ENCODE measurements at places on chromosomes 4 and X.

DNA sequence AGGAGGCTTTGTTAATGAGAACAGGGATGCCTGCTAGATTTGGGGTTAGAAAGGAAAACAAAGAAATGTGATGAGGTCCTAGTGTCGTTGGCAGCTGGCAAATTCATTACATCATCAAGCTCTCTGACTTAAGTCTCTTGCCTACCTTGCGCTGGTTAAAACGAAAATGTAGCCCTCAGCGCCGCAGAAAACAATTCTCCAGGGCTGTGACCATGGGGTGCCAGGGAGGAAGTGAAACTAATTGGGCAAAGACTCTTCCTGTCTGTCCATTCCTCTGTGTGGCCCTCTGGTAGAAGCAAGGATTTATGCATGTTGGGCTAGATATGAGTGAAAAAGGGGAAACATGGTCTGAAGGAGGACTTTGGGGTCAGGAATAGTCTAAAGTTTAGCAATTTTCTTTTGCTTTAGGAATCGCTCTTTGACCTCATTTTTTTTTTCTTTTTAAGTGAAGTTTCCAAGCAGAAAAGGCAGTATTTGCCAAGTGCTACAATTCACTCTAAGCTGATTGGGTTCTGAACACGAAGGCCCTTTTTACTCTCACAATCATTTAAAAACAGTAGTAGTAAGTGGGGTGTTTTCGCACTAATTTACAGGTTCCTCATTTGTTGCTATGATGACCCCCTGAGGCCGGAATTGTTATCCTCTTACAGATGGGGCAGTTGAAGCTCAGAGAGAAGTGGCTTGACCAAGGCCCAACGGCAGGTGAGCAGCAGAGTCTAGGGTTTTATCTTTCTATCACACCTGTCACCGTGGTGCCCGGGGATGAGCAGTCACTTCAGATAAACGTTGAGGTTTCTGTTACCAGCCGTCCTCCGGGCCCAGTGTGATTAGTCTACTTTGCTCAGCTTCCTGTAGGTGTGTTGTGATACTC, 27.3 kb upstream of the CHRNA9 start:
- DNase-seq = no peak

DNA sequence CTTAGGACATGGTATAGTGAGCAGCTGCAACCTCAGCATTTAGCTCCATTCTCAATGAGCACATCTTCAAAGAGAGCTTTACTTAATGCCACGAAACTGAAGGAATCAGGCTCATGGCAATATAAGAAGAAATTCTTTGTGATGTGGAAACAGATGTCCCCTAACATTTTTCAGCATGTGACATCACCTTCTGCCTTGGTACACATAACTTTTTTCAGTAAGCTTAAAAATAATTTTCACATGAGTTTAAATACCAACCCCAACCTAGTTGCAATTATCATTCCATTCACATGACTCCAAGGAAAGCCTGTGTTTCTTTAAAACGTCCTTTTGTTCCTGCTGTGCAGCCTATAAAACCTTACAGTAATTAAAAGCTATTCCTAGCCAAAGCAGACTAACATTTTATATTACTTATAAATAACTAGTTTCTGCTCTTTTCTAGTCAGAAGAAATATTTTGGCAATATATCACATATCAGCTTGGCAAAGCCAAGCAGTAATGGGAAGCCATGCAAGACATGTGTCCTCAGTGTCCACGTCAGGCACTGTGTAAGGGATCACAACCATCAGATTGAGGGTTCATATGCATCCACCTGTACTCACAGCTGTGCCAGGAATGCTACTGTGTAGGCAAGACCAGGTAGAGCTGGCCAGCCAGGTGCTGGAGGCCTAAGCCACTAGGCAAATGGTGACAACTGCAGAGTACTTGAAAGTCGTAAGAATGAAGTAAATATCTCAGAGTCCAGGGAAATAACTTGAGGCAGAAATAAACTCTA, 466.6 kb downstream of the INPP4B start:
- DNase-seq = no peak

GRCh38 chrX:53438174-53438831, 4.1 kb upstream of the HSD17B10 start:
- no peak for DNase-seq

- DNase-seq = no peak
These were observed 16.8 kb downstream of the MAN2B2 start for GRCh38 chr4:6591781-6592180.

GRCh38 chrX:118974088-118974907, at the start of gene LONRF3:
Gene LONRF3, plus strand, starts transcription at chrX:118974618. Its CDS starts 163 bp downstream, at chrX:118974781.
- no peak for DNase-seq

GRCh38 chr4:81549984-81550383, 78.3 kb upstream of the RASGEF1B start:
- no peak for DNase-seq

GRCh38 chrX:68632491-68632890, 15.0 kb upstream of the STARD8 start:
- DNase-seq = no peak

GRCh38 chr4:108777388-108777787, 14.5 kb upstream of the ETNPPL start:
- DNase-seq = no peak

DNA sequence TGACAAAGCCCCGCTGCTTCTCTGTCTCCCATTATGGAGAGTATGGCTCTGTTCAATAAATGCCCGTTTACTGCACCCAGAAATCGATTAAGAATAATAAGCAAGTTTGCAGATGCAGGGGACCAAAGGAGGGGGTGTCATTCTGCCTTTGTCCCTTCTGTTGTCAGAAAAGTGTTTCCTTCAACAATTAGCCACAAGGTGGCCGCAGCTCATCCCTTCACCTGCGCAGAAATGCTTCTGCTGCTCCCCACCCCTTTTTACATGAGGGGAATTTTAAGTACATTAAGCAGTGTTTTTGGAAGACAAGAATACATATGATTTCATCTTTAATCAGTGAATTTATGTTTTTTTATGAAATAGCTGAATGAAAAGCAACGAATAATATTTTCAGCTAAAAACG, 175.6 kb upstream of the ARX start:
- no peak for DNase-seq

DNA sequence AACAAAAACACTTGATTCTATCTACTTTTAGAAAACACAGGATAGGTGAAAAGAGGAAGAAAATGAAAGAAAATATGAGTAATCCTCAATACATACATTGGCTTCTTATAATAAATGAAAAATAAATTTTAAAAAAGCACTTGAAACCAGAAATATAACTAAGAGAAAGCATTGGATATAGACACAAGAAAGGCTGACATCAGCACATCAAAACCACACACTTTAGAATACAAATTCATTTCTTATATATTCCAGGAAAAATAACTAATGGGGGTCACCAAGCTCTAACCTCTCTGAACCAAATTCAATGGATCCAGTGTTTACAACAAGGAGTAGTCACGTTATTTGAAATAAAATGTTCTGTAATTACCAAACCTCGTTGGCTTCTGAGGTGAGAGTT, 133.5 kb downstream of the REELD1 start:
- no peak for DNase-seq

- no peak for DNase-seq
These were observed 1382.5 kb downstream of the C4orf33 start for GRCh38 chr4:130478406-130478805.

DNA sequence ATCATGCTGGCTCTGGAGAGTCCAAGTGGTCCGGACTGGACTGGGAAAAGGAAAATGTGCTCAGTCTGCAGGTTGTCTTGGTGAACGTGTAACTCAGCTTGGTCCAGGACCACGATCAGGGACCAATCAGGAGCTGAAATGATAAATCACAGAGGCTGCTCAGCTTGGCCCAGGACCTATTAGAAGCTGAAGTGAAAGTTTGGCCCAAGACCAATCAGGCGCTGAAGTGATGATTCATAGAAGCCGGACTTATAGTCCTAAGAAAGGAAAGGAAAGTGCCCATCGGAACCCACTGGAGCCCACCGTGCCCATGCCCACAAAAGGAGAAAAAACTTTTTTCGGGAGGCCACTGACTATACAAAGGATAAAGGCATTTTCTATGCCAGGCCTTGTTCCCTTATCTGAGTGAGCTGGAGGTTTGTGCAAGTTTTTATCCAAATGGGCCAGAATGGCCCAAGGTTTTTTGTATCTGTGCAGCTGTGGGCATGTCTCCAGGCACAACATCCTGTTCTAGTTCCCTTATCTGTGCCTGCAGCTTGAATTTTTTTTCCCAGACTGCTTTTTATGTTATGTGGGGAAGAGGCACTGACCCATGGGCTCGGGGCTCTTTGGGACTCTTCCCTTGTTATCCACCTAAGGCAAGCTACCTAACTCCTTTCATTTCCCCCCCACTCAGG, 194.4 kb downstream of the FAM133A start:
- no peak for DNase-seq

DNA sequence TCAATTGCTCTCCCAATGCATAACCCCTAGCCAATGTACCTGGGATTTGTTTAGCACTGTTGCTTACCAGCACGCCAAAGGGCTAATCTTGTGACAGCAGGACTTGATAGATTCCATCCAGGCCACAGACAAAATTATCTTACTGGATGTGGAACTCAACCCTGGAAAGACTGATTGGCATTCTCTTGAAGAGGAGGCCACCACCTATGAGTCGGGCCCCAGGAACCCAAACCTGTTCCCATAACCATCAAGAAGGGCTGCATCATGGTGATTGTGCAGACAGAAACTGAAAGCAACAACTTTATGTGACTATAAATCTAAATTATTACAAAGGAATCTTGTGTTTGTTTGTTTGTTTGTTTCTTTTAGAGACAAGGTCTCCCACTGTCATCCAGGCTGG, 19.9 kb upstream of the TMEM255A start:
- DNase-seq = no peak

- DNase-seq = no peak
These were observed 186.7 kb downstream of the PALLD start for GRCh38 chr4:168683595-168683994.

DNA sequence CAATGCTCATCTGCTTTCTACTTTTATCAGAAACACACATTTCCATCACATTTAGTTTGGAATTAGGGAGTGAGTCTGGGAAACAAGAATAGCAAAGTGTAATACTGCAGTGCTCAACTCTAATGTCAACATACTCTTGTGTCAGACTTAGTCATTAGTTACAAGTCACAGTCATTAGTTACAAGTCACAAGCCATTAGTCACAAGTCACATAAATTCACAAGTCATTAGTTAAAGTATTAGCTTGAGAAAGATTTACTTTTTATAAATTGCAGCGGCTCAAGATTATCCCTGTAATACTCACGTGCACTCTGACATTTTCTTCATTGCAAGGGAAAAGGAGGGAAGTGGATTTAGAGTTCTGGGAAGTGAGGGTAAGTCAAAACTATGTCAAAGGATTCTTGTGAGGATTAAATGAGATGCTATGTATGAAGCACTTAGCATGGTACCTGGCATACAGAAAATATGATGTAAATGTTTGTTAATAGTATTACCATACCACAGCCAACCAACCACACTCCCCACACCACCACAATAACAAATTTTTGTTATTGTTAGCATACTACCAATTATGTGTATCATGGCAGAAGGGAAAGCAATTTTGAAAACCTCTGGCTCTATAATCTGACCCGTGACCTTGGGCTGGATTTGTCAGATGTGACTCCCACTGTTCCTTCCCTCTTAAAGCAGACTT, 116.6 kb downstream of the ARHGAP24 start:
- no peak for DNase-seq

DNA sequence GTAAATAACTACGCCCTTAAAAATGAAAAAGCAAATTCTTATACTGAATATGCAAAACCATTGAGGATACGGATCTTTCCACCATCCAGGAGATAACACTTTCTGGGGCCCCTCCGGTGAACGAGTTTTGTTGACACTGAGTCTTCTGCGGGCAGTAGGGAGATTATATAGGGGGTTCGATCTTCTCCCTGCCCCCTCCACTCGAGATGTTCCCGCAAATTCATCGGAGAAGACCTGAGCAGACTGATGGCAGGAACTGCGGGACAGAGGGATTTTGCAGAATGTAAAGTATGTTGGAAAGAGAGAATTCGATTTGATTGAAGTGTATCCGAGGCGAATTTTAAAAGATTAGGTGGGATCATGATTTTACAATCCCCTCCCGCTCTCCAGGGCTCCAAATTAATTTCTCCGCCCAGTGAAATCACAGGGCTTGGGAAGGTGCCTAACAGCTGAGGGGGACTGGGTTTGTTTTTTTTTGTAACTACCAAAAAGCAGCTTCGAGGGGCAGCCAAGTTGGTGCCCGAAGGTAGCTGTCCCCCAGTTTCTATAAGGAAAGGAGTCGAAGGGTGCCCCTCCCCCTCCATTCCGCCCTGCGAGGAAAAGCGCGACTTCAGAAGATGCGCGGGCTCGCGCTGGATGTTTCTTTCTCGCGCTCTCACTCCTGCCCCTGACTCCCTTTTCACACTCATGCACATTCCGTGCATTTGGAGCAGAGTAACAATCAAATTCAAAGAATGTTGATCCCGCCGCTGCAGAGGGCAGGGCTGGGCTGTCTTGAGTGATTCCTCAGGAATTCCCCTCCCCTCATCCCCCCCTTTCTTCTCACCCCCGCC, 1.2 kb downstream of the TMEM255A start:
- no peak for DNase-seq

- no peak for DNase-seq
These were observed 6.1 kb upstream of the SMS start for GRCh38 chrX:21934414-21934813.

- no peak for DNase-seq
These were observed 181.6 kb upstream of the POU3F4 start for GRCh38 chrX:83326539-83326938.

DNA sequence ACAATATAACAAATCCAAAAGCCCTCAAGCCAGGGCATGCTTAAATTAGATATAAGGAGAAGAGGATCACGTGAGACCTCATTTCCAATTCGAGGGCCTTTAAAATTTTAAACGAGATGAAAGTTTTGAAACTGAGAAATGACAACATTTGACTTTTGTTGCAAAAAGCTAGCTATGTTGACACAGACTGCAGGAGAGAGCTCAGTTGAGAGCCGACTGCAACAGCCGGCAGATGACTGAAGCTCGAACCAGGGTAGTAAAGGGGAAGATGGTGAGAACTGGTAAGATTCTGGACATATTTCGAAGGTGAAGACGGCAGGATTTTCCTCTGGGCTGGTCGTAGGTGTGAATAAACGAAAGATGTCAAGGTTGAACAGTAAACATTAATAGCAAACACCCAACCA, 773 bp downstream of the PRMT9 start:
- peak; percentile 13 for DNase-seq

GRCh38 chr4:38026158-38026740, 66.1 kb downstream of the PTTG2 start:
- no peak for DNase-seq

DNA sequence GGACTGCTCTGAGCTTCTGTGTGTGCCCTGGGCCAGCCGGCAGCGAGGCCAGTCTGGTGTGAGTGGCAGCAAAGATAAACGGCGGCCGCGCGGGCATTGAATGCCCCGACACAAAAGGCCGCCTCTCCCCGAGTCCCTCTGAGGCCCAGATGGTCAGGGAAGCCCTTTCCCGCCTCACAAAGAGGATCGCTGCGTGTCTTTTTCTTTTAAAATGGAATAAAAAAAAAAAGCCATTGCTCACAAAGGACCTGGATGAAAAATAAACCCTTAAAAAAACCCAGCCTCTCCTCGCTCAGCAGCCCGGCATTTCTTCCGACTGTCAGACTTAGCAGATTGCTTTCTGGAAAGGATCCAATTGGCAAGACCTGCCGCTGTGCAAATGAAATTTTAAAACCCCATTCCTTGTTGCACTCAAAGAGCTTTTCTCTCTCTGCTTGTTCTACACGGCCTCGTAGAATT, 578.7 kb downstream of the BCOR start:
- no peak for DNase-seq

- DNase-seq = no peak
These were observed 43.0 kb upstream of the GABRA2 start for GRCh38 chr4:46432923-46433322.

GRCh38 chrX:136168929-136169735, 21.8 kb downstream of the FHL1 start:
- DNase-seq = peak; percentile 67

Data from urinary bladder (tissue), 4 donors.